Renal cortex interstitium (tissue), 15 donors: ENCODE measurements at places on chromosomes 12 and 14. TPM values are rescaled to one million over a fixed set of nuclear protein-coding genes. Genes with fewer than 3 reads are reported as not detected.
A peak's percentile ranks its signal among the peaks of the same experiment; 100 is the strongest.

DNA sequence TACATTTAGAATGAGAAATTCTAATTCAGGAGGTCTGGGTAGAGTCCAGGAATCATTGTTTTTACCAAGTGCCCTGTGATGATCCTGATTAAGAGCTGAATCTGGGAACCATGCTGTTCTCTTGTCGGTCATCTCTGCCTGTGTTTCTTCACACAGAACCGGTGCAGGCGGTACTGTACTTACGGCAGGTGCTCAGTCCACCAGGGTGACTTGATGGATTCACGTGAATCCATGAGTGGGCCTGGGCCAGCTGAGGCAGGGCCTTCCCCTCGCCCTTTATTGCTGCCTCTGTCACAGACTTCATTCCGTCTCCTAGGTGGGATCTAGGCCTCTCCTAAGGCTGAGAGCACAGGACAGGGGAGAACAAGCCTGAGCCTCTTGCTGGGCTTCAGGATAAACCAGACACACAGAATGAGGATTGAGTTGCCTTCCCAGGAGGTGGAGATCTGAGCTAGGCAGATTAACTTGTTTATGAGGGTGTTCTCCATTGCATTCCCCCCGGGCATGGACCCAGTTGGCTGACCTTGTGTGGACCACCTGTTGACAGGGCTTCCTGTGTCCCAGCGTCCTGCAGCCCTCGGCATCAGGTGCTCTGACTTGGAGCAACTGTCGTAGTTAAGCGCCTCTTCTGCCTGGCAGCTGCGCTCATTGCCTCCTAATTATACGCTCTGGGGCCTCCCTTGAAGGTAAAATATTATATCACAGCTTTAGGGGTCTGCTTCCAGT, 42.1 kb downstream of the B4GALNT3 start:
- no peak for DNase-seq

GRCh38 chr12:95126076-95126475, 52.7 kb upstream of the NR2C1 start:
- no peak for DNase-seq

DNA sequence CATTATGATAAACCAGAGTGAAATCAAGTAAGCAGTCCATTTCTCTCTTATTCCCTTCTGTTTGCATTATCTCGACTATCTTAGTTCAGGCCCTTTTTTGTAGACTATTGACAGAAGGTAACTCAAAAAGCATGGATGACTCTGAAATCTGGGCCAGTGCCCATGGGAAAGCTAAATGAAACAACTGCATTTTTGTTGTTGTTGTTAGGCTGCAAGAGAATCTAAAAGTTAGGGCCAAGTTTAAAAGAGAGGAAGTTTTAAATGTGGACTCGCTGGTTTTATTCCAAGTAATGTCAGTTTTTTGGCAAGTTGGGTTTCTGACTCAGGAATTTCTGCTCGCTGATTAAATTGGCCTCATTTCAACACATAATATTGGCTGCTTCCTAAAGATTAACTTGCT, 201.1 kb downstream of the PIK3C2G start:
- peak; percentile 49 for DNase-seq

SLC6A15 gene
- 0.53 TPM for polyA plus RNA-seq
